ENCODE measurements at places on chromosomes 7 and 10.

DNA sequence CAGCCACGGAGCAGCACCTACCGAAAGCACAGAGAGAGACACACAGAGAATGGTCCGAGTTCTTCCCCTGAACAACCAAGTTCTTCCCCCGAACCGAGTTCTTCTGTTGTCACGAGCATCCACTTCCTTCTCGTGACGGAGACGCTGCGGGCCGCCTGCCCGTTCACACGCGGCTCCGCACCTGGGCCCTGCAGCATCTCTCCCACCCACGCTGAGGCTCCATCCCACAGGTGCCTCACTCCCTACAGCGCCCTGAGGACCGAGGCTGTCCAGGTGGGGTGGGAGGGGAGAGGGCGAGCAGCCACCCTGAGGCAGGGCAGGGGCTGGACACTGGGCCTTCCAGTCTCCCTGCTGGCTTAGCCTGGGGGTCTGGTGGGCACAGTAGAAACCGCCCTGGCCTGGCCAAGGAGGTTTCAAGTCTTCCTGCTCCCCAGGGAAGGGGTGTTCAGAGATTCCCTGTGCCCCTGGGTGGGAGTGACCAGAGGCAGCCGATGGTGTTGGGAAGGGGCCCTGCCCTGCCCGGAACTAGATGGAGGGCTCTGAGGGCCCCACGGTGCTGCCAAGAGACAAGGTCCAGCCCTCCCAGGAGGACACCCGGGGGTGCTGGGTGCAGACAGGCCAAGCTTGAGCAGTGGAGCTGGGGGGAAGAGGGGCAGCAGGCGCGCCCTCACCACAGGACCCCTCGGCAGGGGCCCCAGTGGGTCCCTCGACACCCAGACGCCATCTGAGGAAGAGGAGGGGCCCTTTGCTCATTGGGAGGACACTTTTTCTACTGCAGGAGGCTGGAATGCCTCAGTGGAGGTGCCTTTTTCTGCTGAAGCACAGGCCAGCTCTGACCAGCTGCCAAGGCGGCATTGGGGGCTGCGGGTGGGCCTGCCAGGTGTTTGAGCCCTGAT, 5.2 kb upstream of the NKX6-2 start:
- DNase-seq: no peak

DNA sequence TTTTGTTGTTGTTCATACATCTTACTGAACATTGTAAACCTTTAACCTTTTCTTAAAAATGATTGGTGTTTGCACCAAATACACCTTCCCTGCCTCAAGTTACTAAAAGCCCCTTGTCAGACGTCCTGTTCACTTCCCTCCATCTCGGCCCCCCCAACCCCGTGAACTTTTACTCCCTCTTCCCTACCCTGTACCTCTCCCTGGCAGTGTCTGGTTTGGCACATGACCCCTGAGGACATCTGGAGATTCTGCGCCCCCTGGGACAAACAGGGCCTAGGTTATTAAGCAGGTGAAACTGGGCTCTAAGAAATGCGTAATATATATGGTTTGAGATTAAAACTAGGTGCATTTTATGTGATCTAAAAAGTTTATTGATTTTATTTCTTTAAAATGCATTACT, 1.4 kb downstream of the PPP2R2D start:
- DNase-seq: no peak

DNA sequence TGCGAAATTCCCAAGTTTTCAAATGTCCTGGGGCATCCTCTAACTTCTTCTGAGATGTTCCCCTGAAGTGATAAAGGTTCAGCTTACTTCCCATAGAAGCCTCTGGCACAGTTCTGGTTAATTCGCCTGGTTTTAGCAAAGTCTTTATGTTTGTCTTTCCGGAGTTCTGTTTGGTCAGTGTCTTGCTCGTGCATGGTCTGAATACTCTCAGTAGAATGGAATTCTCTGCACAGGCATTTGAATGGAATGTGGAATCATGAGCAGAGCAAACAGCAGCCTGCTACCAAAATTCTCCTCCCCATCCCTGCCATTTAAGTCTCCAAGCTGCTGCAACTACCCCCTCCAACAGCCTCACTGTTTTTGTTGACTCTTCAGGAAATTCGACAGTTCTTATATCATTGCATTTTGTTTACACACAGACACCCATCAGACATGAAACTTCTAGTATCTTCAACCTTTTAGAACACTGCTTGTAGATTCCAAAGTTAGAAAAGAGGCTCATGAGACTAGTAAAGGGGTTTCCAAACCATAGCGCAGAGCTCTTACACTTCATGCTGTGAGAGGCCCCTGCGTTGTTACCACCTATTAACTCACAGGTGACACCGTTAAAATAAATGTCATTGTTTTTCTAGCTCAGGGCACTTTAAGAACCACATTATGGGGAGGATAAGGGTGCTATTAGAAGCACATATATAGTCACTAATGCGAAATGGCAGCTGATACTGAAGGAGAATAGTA, 129.7 kb downstream of the PLCE1 start:
- no peak for DNase-seq

- DNase-seq: no peak
These were observed 44.2 kb upstream of the SLC29A4 start for GRCh38 chr7:5238500-5238899.

GRCh38 chr7:134546955-134547354, 2.0 kb upstream of the AKR1B15 start:
- no peak for DNase-seq

DNA sequence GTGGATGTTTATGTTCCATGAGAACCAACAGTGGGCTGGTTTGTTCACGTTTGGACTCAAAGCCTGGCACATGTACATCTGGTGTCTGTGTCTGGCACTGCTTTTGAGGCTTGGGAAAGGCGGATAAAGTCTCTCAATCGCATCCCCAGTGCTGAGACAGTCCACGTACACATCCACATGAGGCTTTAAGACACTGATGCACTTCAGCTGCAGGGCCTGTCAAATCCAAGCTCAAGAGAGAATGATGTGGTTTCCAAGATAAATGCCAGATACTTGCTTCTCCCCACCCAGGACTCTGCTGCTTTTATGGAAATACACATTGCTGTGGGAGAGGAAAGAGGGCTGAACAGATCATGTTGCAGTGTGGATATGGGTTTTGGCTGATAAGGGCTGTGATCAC, 178.4 kb downstream of the ADARB2 start:
- DNase-seq: no peak

DNA sequence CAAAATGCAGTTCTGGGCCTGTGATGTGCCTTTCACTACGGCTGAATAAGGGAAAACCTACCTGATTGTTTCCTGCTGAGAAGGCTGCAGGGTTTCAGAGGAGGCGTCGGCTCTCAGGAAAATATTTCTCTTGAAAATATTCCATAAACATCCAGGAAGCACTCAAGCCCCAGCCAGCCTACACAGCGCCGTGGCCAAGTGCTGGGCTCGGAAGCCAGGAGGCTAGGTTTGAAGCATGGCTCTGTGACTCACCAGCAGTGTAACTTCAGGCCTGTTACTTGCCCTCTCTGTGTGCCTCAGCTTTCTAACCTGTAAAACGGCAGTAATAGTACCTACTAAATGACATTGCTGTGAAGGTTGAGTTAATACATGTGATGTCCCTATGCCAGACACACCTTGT, 399.1 kb downstream of the GATA3 start:
- DNase-seq: no peak

DNA sequence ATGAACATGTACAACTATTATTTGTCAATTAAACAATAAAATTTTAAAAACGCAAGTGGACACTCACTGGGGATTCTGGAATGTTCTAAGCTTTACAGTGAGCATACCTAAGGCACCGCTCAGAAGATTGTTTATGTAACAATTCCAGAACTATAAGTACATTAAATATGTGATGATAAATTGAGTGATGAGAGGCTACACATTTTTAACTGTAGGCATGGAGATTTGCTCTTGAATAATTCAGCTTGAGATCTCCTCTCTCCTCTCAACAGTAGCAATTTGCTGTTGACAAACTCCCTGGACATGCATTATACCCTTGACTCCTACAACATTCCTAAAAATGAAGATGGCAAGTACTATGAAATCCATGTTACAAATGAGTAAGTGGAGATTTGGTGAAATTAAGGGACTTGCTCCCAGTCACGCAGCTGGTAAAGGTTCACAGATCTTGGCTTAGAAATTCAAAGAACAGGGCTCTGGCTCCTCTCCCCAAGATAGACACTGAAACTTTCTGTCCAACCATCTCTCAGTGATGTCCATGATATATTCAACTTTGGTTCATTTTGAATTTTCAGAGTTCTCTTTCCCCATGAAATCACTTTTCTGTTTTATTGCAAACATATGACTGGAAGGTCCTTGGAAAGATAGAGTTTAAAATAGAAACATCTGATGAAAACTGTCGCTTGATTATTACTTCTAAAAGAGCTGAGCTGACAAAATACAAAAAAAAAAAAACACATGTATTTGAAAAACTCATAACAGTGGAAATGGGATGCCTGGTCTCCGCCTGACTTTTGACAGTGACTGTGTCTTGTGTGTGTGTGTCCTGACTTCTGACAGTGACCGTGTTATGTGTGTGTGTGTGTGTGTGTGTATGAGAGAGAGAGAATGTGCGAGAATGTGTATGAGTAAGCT, 488.3 kb downstream of the TNS3 start:
- DNase-seq: no peak

GRCh38 chr10:34911661-34912205, 96.6 kb upstream of the PARD3 start:
- no peak for DNase-seq

GRCh38 chr7:10972174-10972573, 1.5 kb upstream of the PHF14 start:
- DNase-seq: no peak

DNA sequence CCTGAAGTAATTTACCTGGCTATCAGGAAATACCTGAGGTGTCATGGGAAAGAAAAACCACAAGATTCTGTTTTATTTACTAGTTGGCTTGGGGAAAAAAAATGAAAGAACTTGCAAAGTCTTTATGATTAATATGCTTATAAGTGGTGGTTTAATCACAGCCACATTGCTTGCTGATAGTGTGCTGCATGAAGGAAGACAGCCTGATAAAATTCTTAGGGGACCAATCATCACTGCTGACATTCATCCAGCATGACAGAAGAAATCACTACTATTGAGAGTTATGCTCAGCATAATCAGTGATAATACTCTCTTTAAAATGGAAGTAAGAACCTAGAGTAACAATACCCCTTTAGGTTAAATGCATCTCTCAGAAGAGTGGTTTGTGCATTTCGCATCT, 150.2 kb upstream of the LRRN3 start:
- no peak for DNase-seq

DNA sequence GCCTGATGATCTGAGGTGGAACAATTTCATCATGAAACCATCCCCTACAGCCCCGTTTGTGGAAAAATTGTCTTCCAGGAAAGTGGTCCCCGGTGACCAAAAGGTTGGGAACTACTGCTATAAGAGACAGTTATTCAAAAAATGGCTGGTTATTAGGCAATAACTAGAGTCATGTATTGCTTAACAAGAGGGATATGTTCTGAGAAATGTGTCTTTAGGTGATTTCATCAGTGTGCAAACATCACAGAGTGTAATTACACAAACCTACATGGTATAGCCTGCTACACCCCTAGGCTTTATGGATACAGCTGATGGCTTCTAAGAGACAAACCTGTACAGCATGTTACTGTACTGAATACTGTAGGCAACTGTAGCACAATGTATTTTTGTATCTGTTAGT, 71.3 kb upstream of the CSTF2T start:
- no peak for DNase-seq

DNA sequence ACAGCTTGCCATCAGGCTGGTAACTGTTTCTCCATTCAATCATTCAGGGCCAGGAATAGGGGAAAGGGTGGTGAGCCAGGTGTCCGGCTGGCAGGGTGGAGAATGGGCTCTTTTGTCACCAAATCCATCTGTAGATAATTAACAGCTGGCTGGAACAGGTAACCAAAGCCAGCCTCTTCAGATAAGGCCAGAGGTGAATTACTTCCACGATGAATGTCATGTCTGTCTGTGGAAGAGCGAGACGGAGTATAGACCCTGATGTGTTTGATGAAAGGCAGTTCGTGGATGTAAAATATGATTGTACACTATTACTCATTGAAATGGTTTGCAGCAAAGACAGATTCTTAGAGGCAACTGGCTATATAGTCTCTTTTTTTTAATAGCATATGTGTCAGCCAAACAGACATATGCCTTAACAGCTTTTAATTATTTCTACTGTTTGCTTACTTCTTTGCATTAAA, 149.8 kb downstream of the KLF6 start:
- DNase-seq: no peak

GRCh38 chr10:86755740-86756510, 494 bp upstream of the BMPR1A start:
- peak; percentile 75 for DNase-seq

- DNase-seq: no peak
These were observed 18.8 kb downstream of the CROT start for GRCh38 chr7:87364246-87364645.

GRCh38 chr7:33517191-33517590, 387.8 kb downstream of the BBS9 start:
- no peak for DNase-seq

DNA sequence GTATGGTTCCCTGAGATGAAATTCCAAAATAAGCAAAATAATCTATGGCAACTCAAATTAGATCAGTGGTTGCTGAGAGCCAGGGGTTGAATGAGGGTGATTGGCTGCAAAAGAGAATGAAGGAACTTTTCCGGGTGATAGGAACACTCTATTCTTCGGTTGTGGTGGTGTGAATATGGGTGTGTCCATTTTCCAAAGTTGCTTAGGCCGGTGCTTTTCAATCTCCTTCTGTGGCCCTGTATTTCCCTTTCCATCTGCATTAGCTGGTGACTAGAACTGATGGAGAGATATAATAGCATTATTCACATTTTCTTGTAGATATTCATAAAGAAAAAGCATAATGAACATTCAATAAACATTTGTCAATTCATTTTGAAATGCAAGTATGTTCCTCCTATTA, 382.9 kb downstream of the TFEC start:
- DNase-seq: no peak

DNA sequence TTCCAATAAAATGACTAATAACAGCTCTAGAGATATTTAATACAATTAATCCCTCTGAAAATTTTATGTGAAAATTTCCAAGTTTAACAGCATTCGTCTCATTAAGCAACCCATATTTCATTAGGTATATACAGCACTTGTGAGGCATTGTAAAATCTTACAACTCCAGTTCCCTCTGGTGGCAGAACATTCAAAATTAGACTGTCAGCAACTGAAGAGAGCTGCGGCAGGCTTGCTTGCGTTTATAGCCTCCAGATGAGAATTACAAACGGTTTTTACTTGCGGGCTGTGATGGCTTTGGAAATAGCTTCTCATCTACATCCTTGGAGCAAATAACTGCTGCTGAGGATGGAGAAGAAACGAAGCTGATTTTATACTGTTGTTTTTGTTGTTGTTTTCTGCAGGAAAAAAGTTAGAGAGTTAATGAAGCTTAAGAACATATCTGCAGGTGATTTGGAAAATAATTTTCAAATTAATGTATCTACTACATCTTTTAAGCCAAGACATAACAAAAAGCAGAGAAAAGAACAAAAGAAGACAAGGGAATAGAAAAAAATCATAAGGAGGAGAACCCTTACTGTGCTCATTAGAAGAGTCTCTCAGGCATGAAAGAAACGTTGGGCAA, 171.3 kb downstream of the MAGI2 start:
- no peak for DNase-seq

DNA sequence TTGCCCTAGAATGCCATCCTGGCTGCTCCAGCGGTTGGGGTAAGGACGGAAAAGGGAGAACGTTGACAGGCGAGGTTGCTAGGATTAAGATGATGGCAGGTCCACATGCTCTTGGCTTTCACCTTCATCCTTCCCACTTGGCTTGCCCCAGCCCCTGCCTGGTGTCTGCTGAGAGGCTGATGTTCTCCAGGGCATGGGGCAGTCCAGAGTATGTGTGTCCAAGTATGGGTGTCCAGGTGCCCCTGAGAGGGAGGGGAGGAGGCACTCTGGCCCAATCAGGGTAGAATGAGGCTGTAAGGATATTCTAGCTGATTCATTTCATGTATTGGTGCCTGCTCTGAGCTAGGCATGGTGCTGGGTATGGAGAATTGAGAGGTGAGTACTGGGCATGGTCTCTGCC, 12.6 kb downstream of the NEURL1 start:
- DNase-seq: no peak
